ENCODE measurements at places on chromosomes 5 and 9.

DNA sequence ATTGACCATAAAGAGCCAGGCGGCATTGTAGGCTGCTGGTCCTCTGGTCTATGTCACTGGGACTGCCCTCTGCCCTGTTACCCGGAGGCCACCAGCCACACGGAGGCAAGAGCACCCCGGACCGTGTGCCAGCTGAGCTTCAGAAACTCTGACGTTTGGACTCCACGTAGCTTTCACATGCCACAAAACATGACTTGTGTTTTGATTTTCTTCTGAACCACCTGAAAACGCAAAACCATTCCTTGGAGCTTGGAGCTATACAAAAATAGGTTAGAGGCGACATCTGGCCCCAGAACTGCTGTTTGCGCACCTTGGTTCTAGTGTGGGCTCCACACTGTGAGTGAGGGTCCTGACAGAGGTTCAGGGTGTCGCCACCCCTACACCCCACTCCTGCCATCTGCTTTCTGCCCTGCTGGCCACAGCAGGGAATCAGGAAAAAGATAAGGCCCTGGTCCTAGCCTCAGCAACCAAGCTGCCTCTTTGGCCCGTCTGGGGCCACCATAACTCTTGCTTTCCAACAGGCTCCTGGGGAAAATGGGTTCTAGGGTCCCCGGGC is 151.3 kb upstream of the IRX2 start:
- DNase-seq: no peak

- no peak for DNase-seq
Observed at GRCh38 chr9:74940600-74940999, 12.1 kb downstream of the C9orf40 start.

DNA sequence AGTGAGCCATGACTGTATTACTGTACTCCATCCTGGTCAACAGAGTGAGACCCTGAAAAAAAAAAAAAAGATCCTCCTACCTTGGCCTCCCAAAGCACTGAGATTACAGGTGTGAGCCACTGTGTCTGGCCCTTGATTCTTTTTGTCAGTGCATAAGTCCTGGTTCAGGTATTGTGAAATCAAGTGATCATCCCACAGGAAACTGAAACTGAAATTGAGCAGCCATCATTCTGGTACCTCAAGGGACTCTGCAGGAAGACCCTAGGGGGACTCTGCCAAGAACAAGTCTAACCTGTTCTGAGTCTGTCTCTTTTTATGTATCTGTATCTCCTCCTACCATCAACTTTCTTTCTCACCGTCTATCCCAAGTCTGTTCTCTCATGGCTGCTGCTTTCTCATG is 1.9 kb upstream of the DCAF10 start:
- no peak for DNase-seq

GRCh38 chr9:95458666-95459065 is 58.1 kb downstream of the PTCH1 start:
- DNase-seq: peak; percentile 61

GRCh38 chr5:50898966-50899365 is 232.5 kb downstream of the PARP8 start:
- DNase-seq: no peak

- DNase-seq: no peak
Observed at GRCh38 chr5:33941090-33941489, 4.9 kb downstream of the RXFP3 start.

- peak; percentile 52 for DNase-seq
Observed at GRCh38 chr9:113536483-113537228, 73.1 kb downstream of the RGS3 start.

DNA sequence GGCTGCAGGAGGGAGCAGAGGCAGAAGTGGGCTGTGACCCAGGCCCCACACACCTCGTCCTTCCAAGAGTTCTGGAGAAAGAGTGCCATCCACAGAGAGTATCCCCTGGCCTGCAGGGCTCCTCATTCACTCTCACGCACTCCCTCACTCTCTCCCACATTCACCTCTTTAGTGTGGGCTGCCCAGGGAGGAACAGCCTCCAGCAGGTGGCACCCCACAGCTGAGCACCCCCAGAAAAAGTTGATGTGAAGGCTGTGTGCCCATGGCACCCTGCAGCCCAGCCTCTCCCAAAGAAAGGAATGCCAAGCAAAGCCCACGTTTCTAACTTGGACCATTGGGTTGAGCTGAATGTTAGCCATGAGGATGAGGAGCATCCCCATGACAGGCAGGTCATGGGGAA is 4.5 kb upstream of the SHC3 start:
- no peak for DNase-seq

GRCh38 chr5:181258576-181258975 is 2.4 kb downstream of the TRIM52 start:
- no peak for DNase-seq

- DNase-seq: peak; percentile 88
Observed at GRCh38 chr5:151270599-151270998, 17.6 kb downstream of the GM2A start.

DNA sequence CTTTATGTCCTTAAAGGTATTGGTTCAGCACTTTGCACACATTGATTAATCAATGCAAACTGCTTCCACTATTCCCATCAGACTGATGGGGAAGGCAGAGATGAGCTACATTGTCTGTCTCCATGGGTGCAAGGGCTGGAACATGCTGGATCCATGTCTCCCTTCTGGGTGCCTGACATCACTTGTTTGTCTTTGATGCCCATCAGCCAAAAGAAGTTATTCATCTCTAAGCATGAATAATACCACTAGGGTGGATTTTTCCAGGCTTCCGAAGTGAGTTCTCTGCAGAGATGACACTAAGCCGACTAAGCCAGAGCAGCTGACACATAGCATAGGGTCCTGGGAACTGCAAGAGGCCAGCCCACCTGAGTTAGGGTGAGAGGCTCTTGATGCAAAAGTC is 8.7 kb downstream of the FGF1 start:
- DNase-seq: no peak

DNA sequence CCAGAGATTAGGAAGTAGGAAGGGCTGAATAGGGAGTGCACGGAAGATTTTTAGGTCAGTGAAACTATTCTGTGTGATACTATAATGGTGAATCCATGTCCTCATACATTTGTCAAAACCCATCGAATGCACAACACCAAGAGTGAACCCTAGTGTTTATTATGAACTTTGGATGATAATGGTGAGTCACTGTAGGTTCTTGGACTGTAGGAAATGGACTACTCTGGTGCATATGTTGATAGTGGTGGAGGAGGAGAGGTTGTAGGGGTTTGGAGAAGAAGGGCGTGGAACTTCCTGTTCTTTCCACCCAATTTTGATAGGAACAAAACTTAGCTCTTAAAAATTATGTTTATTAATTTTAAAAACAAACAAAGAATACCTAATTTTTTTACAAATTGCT is 14.3 kb downstream of the CTSL start:
- no peak for DNase-seq

GRCh38 chr5:140243706-140244250 is 59.1 kb downstream of the PFDN1 start:
- no peak for DNase-seq

GRCh38 chr5:14326035-14326903 is 183.1 kb downstream of the TRIO start:
- DNase-seq: no peak

- DNase-seq: no peak
Observed at GRCh38 chr9:18451406-18451805, 22.5 kb upstream of the ADAMTSL1 start.

- DNase-seq: no peak
Observed at GRCh38 chr5:132209901-132210545, 17.6 kb downstream of the P4HA2 start.

- peak; percentile 89 for DNase-seq
Observed at GRCh38 chr5:149632311-149633251, 51.3 kb downstream of the ARHGEF37 start.

GRCh38 chr9:105359892-105360291 is 87.9 kb upstream of the FSD1L start:
- DNase-seq: no peak

- no peak for DNase-seq
Observed at GRCh38 chr5:14316471-14316870, 173.3 kb downstream of the TRIO start.

DNA sequence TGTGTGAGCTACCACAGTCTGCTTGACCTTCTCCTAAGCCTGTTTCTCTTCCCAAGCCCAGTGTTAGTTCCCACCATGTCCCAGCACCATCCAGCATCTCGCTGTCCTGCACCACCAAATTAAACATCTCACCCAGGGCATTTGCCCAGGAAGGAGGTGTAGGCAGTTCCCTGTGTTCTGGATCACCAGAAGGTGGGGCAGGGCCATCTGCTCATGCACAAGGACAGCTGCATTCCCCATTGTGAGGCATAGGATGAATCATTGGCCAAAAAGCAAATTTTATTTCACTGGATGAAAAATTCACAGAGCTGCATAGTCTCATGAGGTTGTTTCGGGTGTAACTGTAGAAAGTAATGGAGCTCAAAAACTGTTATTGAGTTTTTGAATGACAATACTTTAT is 89.5 kb upstream of the GRIA1 start:
- DNase-seq: no peak

GRCh38 chr5:77431286-77431685 is 60.8 kb downstream of the WDR41 start:
- DNase-seq: no peak

- DNase-seq: no peak
Observed at GRCh38 chr9:86274821-86275643, 7.3 kb downstream of the ISCA1 start.

DNA sequence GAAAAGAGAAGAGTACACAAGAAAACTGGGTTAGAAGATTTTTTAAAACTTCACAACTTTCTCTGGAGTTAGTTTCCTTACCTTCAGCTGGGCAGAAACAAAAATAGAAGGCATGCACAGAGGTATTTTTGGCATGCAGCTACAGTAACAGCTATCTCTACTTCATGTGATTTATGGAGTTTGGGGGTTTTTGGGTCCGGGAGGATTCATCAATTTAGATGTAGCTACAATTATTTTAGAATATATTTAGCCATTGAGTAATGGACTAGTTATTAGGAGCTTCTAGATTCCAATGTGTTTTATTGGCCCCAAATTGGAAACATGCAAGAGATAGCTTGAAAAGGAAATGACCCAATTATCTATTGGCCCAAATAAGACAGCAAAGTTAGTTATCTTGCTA is 91.6 kb upstream of the TNFAIP8 start:
- no peak for DNase-seq

DNA sequence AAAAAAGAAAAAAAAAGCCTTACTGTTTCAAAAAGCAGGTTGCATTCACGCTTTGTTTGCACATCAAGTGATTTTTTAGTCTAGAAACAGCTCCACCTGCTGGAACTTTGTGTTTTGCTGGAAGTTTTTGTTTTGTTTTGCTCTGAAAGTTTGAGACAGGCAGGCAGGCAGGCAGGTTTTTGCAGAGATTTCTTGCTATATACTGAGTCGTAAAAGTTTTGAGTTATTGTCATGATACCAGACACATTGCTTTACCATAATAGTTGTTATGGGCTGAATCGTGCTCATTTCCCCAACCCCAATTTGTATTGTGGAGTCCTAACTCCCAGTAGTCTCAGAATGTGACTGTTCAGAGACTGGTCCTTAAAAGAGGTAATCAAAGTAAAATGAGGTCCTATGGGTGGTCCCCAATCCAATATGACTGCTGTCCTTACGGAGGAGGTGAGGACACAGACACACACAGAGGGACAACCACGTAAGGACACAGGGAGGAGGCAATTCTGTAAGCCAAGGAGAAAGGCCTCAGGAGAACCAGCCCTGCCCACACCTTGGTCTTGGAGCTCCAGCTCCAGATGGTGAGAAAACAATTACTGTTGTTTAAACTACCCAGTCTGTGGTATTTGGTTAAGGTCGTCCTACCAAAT is 20.9 kb downstream of the OR2Y1 start:
- peak; percentile 25 for DNase-seq

DNA sequence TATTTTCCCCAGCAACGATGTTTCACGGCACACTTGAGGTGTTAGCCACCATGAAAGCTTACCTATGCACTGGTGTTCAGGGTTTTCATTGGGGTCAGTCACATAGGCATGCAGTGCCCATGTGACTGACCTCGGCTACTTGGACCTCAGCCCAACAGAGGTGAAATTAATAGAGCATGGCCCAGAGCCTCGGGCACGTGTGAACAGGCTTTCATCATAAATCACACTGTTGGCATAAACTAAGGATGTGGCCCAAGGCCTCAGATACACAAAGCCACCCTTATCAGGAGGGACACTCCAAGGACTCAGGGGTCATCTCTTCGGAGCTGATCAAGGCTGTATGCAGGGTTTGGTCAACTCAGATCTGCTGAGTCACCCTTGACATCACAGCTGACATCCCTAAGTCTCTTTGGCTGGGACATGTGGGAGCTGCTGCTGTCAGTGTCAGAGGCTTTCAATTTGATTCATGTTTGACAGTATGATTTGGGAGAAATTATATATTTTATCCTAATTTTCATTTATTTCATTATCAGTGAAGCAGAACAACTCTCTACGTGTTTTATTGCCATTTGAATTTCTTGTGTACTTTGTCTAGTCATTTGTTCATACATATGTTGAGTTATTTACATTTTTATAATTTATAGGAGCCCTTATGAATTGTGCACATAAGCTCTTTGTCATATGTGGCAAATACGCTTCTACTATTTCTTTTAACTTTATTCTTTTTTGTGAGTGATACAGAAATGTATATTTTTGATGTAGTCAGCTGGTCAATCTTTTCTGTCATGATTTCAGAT is 59.7 kb upstream of the ANKRD33B start:
- DNase-seq: no peak

- no peak for DNase-seq
Observed at GRCh38 chr5:4704951-4705350, 435.2 kb upstream of the ADAMTS16 start.

- no peak for DNase-seq
Observed at GRCh38 chr9:133239533-133240090, 30.6 kb upstream of the OBP2B start.

DNA sequence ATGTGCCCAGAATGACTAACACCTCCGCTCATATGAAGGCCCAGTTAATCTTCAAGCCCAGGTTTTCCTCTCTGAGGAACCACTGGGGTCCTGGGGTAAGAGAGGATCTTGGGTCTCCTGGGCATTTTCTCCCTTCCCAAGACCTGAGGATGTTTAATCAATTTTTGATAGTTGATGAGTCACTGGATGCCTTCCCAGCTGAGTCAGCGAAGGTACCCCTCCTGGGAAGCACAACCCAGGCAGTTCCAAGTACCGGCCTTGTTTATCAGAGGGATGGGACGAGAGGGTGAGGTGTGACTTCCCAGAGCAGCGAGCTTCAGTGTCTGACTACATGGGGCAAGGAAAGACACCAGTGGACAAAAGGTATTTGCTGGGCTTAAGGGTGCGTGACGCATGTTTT is 119.6 kb upstream of the IL12B start:
- peak; percentile 21 for DNase-seq

- DNase-seq: peak; percentile 92
Observed at GRCh38 chr9:16627967-16628366, 242.5 kb downstream of the BNC2 start.

GRCh38 chr5:173451031-173451430 is 122.8 kb upstream of the STC2 start:
- DNase-seq: peak; percentile 47
